ENCODE measurements at places on chromosomes 11 and 22.
A peak's percentile ranks its signal among the peaks of the same experiment; 100 is the strongest.

DNA sequence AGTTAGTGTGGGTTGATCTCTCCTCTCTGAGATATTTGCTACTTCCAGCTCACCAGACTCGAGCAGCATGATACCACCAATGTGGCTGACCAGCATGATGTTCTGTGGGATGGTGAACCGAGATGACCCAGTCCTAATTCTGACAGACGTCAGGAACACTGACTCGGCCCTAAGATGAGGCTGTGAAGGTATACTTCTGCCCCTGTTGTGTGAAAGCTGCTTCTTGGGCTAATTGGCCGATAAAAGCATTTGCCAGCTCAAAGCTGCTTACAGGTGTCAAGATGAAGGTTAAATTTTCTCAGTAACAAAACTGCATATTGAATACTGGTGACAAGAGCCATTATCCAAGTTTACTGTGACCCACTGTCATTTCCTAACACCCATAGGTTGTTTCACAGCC is 151.4 kb downstream of the BRD1 start:
- DNase-seq, result no peak

DNA sequence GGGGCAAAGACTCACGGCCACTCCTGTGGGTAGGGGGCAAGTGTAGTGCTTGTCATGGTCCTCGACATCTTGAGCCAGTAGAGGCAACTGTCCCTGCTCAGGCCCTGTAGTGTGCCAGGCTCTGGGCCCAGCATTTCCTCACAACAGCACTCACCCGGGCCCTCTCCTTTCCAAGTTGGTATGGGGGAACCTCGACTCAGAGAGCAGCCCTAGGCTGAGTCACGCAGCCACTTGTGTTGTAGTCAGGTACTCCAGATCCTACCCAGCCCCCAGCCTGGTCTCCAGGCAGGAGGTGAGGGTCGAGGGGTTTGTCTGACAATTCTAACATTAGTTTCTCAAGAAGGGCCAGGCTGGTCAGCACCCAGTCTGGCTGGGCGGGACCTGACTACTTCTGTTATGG is 4.1 kb downstream of the RELT start:
- no peak for DNase-seq

DNA sequence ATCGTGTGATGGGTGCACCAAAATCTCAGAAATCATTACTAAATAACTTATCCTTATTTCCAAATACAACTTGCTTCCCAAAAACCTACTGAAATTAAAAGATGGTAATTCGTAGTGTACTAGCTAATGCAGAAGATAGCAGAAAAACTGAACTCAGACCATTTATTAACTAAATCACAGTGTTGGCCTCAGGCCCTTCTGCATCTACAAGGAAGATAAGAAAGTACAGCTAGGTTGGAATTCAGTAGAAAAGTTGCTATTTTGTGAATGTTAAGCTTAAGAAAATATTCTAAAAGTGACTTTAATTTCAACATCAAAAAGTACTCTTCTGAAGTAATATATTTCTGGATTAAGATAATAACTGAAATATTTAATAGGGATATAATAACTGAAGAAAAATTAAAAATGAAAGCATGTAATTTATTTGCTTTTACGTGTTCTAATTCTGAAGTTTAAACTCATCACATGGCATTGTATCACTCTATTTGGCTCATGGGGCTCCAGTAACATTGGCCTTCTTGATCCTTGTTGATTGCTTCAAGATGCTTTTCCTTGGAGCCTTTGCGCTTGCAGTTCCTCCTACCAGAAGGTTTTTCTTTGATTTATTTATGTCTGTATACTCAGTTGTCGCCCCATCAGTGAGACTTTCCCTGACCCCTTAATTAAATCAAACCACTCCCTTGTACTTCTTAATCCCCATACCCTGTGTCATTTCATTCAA is 847.9 kb upstream of the ANO3 start:
- DNase-seq, result no peak

DNA sequence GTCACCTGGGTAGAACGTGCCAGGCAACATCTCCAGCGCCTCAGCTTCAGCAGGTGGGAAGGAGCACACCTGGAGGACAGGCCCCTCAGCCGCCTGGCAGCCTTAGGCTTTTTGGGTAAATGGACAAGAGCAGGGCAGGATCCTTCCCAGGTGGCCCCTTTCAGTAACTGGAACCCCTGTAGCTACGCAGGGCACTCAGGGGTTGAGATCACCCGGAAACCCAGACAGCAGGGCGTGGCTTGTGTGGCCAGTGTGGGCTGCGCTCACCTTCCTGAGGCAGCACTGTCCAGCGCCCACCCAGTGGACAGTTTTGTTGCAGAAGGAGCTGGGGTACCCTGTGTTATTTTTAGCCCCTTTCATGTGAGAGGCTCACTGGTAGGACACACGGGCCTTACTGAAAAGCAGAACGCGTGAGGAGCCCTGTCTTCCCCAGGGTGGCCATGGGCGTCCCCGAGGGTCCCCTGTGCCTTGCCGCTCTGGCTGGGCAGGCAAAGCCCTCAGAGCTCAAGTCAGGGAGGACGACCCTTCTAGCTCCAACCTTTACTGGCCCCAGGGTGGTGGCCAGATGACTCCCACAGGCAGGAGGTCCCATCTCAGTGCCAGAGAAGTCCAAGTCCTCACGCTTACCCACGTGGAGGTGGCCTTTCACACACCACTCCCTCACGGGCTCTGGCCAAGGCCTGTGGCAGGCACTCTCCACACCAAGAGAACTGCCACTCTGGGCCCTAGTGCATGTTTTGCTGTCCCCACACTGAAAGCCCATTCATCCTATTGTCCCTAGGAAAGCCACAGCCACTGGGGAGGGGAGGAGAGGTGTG is 75.8 kb downstream of the CTTN start:
- no peak for DNase-seq

GRCh38 chr11:17528181-17528691 is 16.0 kb downstream of the USH1C start:
- DNase-seq, result peak; percentile 19

DNA sequence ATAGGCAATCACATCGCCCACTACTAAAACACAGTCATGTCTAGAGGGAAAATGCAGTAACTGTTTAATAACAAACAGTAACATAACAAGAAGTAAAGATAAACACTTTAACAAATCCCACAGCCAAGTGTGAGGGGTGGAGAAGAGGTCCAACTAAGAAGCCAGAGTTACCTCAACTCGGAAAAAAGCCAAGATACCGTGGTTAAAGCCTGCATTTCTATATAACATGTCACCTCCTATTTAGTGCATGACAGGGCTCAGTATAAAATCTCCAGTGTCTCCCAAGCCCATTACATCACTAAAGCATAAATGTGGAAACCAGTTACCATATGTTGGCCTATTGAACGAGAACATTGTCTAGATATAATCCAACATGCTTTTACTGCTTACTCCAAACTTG is 281.7 kb downstream of the LRRC4C start:
- no peak for DNase-seq

DNA sequence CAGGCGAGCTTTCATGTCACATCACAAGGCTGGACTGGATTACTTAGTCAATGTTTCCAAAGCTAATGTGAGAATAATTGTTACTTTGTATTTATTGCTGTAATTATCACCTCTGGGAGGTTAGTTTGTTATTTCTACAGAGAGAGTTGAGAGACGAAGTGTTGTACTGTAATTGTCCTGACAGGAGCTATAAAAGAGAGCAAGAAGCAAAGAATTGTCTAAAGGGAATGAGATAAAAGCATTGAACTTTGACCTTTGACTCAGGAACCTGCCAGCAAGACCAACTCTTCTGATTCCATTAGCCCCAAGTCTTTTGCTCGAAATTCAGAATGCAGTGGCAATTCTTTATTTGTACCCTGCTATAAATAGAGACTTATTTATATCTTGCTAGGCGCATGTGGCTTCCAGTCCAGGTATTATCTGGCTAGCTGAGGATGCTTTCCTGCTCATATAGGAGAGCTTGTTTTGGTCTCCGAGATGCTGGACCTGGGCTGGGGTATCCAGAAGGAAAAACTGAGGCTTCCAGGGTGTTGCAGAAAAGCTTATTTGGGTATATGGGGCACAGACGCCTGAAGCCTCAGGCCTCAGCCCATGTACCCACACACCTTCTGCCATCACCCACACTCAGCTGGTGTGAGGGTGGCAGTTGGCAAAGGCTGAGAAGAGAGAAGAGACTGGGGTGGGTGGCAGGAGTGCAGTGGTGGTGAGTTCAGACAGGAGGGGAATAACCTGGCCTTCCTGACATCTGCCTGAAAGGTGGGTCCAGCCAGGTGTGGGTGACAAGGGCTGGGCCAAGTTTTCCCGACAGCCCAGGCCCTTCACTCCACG is 40.7 kb downstream of the SYT13 start:
- no peak for DNase-seq

DNA sequence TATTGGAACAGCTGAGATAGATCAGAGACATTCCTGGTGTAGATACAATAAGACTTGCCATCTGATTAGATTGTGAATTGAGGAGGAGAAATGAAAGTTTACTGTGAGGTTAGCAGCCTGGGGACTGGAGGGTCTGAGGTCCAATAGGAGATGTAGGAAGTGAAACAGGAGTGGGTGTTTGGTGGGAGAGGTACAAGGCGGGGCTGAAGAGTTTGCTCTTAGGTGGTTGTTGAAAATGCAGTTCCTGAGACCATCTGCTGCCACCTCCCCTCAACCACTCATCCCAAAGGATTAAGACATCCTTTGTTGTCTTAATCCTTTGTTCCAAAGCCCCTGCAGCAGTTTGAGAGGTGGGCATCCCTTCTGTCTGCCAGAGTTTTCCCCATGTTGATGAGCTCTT is 14.8 kb downstream of the PIWIL4 start:
- DNase-seq, result no peak
